Memory B cell (primary cell): ENCODE measurements at places on chromosomes 12 and 14.

DNA sequence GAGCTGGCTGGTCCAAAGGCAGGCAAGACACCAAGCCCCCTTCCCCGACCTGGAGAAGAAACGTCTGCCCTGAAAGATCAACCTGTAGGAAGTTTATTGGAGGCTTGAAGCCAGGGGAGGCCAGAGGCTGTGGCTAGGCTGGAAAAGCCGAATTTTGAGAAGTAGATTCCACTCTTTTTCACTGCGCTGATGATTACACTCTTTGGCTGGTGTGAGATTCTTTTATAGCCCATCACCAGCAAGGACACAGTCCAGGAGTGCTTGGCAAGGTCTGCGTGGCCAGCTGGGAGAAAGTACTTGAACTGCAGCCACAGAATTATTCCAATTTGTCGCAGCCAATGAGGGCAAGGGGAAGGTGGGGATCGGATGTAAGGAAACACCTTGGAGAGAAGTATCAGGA, 45.0 kb downstream of the SYNE3 start:
- no peak for DNase-seq

GRCh38 chr12:99847936-99848335, 136.8 kb downstream of the ANKS1B start:
- no peak for DNase-seq

DNA sequence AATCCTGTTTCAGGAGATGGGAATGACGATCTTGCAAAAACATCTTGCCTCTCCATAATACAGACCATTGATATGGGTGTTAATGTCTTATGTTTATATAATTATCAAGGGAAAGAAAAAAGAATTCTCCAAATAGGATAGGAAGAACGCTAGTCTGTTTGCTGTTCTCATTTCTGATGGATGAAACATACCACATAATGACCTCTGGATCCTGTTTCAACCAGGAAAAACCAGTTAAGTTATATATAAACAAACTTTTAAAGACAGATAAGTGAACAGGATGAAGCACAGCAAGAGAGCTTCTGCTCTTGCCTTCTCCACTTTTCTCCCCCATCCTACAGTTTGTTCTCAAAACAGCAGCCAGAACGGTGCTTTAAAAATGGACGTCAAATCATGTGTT, 27.8 kb downstream of the COQ6 start:
- DNase-seq = no peak

DNA sequence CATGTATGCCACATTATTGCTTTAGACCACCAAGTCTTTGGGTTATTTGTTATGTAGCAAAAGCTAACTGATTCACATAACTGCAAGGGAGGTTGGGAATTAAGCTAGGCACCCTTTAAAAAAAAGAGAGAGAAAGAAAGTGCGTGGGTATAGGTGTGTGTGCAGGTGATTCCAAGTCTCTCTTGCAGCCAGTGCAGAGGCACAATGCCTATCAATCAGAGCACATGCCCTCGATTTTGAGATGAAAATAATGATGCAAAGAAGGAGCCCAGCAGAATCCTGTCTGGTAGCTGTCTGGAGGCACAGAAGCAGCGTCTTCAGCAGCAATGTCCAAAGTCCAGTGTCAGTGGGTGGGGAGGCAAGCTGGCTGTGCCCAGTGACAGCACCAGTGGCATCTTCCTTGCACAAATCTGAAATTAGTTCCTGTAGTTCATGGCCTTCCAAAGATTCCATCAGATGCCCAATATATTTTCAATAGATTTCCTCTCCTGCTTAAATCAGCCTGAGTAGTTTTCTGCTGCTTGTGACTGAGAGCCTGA, 62.4 kb upstream of the TBPL2 start:
- DNase-seq = no peak

- no peak for DNase-seq
These were observed 595.0 kb downstream of the RPS29 start for GRCh38 chr14:48991141-48991540.

DNA sequence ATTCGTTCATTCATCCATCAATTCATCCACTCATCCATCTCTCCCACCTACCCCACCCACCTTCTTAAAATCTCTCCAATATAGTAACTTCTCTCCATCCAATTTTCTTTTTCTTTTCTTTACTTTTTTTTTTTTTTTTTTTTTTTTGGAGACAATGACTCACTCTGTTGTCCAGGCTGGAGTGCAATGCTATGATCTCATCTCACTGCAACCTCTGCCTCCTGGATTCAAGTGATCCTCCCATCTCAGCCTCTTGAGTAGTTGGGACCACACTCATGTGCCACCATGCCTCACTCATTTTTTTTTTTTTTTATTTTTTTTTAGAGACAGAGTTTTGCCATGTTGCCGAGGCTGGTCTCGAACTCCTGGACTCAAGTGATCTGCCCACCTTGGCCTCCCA, 118.4 kb downstream of the SUDS3 start:
- DNase-seq = no peak

DNA sequence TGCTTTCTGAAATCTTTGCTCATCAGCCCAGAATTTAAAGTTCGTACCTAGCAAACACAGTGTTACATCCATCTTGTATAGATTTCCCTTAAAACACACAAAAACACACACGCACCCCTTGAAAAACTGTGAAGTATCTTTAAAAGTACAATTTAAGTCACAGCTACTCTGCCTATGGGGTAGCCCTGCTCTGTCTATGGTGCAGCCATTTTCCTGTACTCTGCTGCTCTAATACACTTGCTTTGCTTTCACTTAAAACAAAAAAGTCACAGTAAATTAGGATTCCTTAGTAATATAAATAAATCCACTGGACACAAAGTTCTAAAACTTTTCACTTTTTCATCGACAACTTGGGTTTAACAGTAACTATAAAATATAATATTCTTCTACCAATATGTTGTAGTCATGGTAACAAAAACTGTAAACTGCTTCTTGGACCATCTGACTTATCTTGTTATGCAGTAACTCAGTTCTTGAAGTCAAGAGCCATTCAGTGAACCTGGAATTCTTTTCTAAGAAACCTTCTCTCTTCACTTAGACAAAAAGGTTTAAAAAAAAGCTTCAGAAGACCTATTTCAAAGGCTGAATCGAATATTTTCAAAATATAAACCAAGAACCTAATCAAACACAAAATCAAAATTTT, 63.5 kb downstream of the MED13L start:
- no peak for DNase-seq

DNA sequence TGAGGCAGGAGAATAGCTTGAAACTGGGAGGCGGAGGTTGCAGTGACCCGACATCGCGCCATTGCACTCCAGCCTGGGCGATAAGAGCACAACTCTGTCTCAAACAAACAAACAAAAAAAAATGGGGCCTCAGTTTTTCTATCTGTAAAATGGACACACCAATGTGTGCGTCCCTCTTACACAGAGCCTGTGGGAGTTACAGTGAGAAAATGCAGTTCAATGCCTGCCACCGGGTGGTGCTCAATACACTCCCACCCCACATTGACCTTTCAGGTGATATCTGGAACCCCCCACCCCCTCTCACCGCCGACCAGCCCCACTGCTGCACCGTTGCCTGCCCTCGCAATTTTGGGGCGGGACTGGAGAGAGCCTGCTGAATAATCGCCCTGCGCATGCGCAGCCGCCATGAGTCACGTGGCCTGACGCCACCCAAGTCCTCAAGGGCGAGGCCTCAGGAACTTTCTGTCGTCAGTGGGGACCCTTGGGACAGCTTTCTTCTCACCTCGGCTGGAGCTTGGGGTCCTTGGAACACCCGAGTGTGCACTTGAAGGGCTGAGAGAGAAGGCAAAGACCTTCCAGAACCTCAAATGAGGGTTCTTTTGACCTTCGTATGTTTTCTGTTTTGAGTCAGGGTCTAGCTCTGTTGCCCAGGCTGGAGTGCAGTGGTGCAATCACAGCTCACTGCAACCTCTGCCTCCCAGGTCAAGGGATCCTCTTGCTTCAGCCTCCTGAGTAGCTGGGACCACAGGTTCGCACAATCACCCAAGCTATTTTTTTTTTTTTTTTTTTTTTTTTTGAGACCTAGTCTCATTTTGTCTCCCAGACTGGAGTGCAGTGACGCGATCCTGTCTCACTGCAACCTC, 14.6 kb upstream of the CABP1 start:
- DNase-seq = no peak

DNA sequence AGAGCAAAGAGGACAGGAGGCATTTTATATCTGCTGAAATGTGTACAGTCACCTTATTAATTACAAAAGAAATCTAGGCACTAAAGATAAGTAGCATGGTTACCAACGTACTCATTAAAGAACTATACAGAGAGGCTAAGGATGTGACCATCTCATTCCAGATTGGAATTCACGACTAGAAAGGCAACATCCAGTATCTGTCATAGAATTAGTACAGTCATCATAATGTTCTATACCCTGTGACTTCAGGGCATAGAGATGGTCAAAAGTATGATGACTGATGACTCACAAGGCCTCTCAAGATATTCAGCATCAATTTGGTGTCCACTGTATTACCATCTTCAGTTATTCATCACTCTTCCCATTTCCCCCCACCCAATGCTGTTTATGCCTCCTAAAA, 144.0 kb upstream of the PLEKHG7 start:
- no peak for DNase-seq

GRCh38 chr12:20197411-20197810, 170.9 kb upstream of the PDE3A start:
- no peak for DNase-seq

DNA sequence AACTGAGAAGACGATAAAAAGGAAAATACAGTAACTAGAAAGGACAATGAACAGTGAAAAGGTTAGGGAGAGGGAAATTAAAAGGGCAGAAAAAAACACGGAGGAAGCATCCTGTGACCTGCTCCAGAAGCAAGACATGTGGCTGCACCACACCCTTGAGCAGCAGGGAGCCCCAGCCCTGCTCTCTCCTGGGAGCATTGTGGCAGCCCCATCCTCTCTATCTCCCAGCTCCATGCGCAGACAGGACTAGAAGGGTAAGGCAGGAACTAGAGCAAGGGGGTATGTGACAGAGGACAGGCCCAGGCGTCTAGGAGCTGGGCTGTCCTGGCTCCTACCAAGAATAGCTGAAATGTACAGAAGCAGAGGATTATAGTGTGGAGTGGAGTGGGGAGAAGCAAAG, 38.6 kb upstream of the SMUG1 start:
- no peak for DNase-seq

- no peak for DNase-seq
These were observed 47.8 kb downstream of the HECTD1 start for GRCh38 chr14:31159682-31160296.

DNA sequence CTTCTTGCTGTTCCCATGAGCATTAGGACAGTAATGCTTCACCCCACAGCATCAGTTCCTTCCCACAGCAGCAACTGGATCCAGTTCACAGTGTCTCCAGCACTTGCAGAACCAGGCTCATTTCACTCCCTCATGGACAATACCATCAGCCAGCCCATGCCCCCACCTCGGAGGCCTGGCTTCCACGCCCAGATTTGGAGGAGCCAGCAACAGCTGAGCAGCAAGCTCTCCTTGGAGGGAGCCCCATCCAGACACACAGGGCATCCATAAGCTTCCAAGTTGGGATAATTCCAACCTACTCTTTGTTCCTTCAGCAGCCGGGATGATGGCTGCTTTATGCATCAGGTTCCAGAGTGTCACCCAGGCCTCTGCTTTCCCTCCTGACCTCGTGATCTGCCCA, 250.0 kb downstream of the GLT1D1 start:
- DNase-seq = no peak

- no peak for DNase-seq
These were observed 14.1 kb downstream of the RILPL1 start for GRCh38 chr12:123519141-123520001.
